ENCODE measurements at places on chromosomes 7 and 10.

DNA sequence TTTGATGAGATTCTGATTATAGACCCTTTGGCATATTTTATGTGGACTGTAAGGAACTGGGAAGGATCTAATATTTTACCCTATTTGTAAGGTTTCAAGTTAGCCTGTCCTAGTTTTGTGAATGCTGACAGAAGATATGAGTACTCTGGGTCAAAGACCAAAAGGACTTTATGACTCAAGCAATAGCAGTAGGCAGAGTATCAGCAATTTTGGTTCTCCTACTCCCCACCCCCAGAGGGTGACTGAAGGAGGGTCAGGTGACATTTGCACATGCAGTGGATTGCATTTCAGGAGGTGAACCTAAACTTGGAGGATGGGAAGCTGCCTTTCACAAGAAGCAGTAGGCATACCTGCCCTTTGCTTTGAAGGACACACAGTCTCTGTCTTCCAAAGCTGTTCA lies 84.0 kb upstream of the KLF6 start:
- DNase-seq = no peak

DNA sequence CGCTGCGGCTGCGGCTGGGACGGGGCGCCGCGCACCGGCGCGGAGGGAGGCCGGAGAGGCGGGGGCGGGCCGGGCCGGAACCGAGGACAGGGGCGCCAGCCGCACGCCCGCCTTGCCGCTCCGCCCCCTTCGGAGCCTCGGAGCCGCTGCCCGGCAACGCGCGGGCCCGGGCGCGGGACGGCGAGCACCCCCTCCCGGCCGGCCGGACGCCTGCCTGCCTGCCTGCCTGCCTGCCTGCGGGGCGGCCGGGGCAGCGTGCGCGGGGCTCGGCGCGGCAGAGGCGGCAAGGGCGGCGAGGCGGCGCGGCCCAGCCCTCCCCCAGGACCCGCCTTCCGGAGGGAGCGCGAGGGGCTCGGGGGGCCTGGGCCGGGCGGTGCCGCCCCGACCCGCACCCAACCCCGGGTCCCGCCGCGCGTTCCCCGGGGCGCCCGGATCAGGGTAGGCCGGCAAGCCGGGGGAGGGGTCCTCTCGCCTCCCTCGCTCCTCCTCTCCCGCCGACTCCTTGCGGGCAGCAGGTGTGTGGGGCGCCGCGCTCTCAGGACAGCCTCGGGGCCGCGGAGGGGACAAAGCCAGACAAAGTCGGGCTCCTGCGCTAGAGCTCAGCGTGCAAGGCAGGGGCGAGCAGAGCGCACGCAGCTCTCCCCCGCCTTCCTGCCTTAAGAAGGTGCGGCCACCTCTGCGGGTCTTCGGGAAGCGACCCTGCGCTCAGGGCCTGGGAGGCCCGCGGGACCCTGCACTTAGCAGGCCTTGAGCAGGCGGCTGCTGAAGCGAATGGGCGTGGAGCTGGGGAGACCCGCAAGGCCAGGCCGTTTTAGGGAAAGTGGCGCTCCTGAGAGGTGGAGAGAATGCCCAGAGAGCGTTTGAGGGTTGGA lies at the start of gene KIAA1549:
TSS of gene KIAA1549 (minus strand) at position 58 of the 872 bp plus-strand sequence. CDS start 120 bp downstream, outside the sequence.
- DNase-seq = no peak

DNA sequence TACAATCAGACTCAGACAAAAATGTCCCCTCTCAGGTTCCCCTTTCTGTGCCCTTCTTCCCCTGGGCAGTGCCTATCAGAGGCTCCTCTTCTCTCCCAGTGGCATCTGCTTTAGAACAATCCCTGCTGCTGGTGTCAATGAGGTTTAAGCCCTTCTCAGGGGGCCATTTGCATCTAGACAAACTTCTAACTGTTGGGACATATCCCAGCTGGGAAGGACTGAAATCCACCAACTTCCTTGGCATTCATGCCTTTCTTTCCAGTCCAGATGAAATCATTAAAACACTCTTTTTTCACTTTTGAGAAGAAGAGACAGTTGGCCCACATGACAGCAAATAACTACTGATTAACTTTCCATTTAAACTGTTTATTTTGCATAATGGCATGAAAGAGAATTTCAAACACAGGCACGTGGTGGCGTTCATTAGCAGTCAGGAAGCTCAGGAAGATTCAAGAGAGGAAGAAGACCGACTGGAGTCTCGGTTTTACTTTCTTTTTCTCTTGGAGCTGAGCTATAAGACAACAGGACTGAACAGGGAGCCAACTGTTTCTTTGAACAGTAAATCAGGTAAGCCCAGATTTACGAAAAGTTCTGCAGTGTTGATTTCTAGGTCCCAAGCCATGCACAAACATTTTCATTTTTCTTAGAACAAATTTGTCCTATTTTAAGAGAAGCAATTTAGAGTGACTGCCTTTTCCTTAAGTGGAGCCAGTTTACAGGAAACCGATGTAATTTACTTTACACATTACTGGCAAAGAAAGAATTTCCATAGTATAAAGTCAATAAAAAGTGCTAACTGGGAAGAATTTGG lies at the start of gene GIMAP2:
TSS of gene GIMAP2 (plus strand) at position 488 of the 811 bp plus-strand sequence. CDS start 1,354 bp downstream, outside the sequence.
- no peak for DNase-seq

GRCh38 chr7:33503014-33503413 lies 373.6 kb downstream of the BBS9 start:
- DNase-seq = peak; percentile 36

GRCh38 chr10:62618576-62619412 lies 185.7 kb upstream of the ADO start:
- no peak for DNase-seq

DNA sequence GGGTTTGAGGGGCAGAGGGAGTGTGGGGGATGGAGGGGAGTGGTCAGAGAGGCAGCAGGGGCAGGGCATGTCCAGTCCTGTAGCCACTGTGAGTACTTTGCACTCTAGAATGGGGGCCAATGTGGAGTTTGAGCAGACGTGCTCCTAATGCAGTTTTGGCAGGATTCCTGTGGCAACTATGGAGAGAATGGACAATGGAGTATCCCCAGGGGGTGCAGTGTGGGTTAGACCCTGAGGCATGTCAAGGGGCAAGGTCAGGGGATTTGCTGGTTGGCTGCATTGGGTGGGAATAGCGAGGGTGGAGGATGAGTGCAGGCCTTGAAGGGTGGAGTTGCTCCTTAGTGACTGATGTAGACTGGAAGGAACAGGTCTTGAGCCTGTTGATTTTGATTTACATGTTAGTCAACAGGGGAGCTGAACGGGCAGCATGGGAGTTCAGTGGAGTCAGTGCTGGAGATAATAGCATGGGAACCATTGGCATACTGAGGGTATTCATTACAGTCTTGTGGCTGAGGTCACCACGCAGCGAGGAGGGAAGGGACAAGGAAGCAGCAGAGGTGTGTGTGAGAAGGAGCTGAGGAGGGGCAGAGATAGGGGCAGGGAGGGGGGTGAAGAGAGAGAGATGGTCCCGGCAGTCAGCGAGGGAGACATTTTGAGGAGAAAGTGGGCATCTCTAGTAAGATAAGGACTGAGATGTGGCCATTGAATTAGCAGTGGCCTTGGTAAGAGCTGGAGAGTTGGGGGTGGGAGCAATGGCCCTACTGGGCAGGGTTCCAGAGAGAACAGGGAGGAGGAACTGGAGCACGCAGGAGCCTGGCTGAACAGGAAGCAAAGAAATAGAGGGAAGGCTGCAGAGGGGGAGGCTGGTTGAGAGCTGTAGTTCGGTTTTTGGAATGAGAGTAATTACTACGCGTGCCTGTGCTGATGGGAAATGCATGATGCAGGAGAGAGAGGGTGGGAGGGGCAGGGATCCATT lies 112.7 kb downstream of the CCNY start:
- DNase-seq = no peak

GRCh38 chr10:88989824-88990383 lies 694 bp upstream of the FAS start:
- peak; percentile 72 for DNase-seq

DNA sequence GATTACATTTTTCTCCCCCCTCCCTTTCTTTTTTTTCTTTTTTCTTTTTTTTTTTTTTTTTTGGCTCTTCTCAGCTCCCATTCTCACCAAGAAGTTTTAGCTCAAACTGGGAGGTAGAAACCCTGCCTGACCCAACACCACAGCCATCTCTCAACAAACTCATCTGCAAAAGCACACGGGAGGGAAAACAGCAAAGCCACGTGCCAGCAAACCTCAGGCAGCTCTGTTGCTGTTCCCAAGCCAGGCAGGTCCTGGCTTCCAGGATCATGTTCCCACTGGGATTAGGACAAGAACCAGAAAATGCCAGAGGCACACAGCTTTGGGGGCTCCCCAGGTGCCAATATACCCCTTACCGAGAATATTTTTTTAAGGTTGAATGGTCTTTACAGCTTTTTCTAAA lies 56.7 kb downstream of the ITIH5 start:
- no peak for DNase-seq

DNA sequence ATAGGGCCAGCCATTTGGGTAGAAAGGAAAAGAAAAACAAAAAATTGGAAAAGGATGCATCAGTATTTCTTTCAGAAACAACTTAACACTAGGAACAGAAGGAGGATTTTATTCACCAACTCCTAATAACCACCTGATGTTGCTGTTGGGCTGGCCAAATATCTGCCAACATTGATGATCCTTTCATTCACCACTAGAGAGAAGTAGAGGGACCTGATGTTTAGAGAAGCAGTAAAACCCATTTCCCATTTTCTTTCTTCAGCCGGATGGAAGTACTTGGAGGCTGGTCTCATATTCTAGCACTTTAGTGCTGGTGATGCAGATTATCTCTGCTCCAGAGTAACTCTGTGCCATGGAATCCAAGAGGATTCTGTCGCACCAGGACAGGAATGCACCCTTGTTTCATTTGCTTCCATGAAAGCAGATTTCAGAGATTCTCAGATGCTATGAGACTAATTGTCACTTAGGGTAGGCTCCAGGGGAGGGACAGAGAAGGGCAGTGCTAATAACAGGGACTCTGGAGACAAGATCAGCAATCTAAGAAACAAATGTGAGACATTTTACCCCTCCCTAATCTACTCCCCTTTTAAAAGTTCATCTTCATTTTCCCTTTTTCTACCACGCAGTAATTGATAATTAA lies 3.1 kb downstream of the KLLN start:
- no peak for DNase-seq

DNA sequence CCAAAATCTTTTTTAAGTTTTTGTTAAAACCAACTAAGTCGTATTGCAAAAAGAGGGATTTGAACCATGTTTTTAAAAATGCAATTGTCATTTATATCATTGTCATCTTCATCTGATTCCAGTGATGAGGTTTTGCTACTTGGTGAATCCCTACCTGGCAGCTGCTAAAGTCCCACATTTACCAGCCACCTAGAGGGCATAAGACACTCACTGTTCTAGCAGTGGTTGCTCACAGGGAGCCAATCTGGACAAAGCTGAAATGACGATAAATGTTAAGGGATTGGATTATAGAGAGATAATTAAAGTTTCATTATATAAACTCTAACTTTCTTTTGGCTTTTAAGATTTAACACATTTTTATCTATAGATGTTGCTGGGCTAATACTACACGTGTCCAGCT lies 18.7 kb downstream of the KIFBP start:
- no peak for DNase-seq

GRCh38 chr7:150788474-150789269 lies 11.5 kb downstream of the TMEM176B start:
- no peak for DNase-seq

- DNase-seq = no peak
These were observed 152.8 kb downstream of the ZNF248 start for GRCh38 chr10:37704566-37704965.

- DNase-seq = no peak
These were observed 232.4 kb downstream of the ELMO1 start for GRCh38 chr7:37216156-37216852.

GRCh38 chr7:123738356-123738755 lies 10.4 kb downstream of the WASL start:
- DNase-seq = no peak

DNA sequence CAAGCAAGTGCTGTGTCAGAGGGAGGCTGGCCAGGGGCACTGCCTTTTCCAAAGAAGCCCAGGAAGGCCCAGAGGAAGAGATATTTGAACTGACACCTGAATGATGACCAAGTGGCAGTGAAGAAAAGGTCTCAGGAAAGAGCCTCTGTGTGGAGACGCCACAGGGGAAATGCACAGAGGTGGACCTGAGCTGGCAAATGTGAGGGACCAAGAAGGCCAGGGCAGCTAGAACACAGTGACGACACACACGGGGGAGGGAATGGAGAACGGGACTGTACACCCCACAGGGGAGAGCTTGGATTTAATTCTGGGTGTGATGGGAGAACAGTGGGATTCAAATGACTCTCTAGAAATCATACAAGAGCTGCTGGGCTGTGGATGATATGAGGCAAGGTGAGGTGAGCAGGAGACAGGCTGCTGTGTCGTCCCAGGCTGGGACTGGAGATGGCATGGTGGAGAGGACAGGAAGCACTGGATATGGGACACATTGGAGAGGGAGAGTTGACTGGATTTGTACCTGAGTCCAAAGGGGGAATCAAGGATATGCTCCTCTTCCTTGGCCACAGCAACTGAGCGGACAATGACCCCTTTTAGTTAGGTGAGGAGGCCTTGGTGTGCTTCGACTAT lies 84.2 kb upstream of the DDC start:
- DNase-seq = no peak

- DNase-seq = no peak
These were observed 226.9 kb downstream of the WDR11 start for GRCh38 chr10:121078036-121078435.

DNA sequence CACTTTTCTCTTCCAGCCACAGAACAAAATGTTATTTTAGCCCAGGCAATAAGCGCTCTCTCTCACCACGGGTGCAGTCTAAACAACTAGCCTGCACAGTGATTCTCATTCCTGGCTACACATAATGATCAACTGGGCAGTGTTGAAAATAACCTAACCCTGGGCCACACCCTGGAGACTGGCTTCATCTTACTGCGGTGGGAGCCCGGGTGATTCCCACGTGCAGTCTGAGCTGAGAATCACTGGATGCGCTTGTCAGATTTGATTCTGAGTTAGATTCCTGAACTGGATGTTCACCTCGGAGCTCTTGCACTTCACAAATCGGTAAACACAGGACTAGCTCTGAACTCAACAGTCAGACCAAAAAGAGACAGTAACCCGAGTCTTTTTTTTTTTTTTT lies 14.9 kb downstream of the ZC3HAV1 start:
- DNase-seq = no peak

GRCh38 chr10:32256613-32257437 lies 90.1 kb downstream of the EPC1 start:
- no peak for DNase-seq

GRCh38 chr7:132428247-132428919 lies 147.9 kb downstream of the PLXNA4 start:
- no peak for DNase-seq
